ENCODE measurements at places on chromosomes 6 and 20.

GRCh38 chr6:75926293-75927168, 145.9 kb downstream of the IMPG1 start:
- DNase-seq = no peak

DNA sequence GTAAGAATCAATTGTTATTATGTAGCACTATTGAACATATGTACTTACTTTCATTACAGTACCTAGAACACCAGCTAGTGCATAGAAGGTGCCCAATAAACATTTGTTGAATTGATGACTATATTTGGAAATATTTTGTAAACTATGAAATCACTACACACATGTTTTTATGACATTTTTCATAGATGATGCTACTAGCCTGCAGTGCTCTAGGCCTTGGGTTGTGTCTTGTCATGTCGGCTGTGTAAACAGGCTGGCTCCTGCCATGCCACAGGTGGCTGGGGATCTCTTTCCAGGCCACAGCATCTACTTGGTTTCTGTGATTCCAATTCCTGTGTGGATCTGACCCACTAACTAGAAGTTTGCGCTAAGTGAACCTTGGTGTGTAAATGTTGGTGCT, 43.3 kb upstream of the EDN1 start:
- no peak for DNase-seq

DNA sequence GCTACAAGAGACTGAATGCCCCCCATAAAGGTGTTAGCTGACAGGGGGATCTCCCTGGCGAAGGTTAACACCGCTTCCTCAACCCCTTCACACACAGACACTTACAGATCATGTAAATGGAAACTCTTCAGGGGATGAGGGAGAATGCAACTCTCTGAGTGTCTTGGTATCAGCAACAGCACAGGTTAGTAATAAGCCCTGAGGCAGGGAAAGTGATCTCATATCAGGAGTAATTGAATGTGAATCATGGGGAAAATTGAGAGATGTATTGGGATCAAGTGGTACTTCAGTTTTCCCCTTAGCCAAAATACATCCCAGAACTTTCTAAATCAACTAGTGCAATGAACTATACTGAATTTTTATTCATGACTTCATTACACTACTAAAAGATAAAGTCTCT, 23.8 kb downstream of the OR2J3 start:
- no peak for DNase-seq

- no peak for DNase-seq
Observed at GRCh38 chr6:164037171-164037870, 622.8 kb downstream of the QKI start.

DNA sequence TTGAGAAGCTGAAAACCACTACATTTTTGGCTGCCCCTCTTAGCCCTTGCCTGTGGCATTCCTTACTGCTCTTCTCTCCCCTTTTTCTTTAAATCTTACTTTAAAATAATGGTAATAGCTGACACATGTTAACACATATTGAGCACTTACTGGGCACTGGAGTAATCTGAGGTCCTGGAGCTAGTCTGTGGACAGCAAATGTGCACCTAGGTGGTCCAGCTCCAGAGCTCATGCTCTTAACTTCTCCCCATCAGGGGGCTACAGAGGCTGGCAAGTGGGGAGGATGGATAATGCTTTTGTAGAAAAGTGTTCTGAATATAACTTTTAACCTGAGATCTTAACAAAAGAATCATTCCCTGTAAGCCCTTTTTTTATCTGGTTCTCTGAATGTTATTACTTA, 74.8 kb downstream of the ADGRB3 start:
- DNase-seq = no peak

DNA sequence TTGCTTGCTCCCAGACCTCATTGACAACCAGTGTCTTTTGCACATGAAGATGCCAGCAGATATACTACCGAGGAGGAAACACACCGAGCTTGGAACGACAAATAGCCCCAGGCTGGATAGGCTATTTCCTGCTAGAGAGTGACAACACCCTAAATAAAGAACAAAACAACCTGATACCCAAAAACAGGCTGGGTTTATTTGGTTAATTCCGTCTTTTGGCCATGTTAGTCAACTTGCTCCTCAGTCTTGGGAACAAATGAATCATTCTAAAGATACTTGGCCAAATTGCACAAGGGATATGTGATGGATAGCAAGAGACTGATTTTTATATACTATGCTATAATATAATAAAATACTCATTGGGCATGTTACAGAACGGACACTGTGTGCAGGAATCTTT, 11.5 kb upstream of the MUC22 start:
- no peak for DNase-seq

- no peak for DNase-seq
Observed at GRCh38 chr20:57893366-57893999, 183.7 kb upstream of the PMEPA1 start.

DNA sequence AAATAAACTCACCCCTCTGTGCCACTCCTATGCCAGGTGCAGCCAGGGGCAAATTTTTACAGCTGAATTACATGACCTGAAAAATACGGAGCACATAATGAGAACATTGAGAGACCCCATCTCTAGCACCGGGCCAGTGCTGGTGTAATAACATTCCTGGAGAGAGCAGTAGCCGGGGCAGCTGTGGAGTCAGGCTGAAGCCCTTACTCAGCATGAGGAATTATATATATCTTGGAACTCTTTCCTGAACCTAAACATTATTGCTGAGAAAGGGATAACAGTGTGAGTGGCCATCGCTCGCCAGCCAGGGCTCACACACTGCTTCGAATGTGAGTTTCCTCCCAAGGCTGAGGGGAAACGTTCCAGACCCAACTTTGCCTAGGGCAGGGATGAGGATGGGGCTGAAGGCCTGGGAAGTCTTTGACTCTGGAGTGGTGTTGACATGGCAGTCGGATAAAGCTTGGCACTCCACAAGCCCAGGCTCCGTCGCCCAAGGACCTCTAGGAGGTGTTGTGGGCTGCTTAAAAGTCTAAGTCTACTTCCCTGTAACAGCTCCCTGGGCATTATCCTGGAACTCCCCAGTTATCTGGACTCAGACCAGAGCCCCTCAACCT, 269.8 kb downstream of the CDC5L start:
- no peak for DNase-seq

GRCh38 chr6:167739721-167740475, 86.8 kb upstream of the AFDN start:
- DNase-seq = no peak

- DNase-seq = no peak
Observed at GRCh38 chr6:138422861-138423260, 18.8 kb downstream of the HEBP2 start.

- no peak for DNase-seq
Observed at GRCh38 chr6:111838749-111839484, 34.3 kb downstream of the FYN start.

GRCh38 chr6:138537106-138537505, 37.8 kb upstream of the NHSL1 start:
- no peak for DNase-seq

DNA sequence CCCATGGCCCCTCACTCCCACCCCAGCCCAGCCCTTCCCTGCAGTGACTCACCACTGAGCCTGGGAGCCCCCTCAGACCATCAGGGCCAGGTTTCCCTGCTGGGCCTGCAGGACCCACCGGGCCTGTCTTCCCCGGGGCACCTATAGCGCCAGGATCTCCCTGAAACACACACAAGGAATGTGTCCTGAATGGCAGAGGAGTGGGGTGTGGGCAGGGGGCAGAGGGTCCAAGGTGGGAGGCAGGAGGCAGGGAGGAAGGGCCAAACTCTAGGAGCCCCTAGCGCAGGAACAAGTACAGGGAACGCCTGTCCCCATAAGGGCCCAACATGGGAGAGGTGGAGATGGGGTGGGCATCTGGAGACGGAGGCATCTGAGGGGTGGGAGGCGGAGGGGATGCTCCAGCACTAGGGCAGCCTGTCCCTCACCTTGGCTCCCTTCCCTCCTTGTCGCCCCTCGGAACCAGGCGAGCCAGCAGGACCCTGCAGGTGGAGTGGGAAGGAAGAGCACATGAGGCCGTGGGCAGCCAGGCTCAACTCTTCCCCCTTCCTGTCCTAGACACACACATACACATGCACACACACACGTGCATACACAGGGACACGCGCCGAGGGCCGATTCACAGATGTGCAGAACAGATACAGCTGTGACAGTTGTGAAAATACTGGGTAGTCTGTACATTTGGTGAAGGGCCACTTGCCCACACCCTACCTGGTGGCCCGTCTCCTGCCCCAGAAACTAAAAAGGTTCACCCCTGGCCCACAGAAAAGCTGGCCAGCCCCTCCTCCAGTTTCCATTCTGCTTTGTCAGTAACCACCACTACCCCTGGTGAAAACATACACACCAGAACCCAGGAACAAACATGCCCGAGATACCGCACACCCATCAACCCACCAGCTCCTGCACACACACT, 24.6 kb downstream of the COL11A2 start:
- DNase-seq = no peak

DNA sequence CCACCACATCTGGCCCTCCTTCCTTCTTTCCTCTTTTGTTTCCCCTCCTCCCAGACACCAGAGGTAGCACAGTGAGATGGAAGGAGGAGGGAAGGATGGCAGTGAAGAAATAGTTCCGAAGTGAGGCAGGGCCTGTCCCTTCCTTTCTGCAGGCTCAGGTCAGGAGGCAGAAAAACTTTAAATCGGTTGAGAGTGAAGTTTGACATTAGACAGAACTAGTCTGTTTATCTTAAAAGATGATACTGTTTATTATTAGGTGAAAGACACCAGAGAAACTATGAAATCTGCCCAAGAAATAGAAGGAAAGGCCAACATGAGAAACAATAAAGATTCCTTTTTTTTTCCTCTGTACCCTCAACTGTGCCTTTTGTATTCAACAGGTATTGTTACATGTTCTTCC, 670.3 kb downstream of the UTRN start:
- DNase-seq = no peak

DNA sequence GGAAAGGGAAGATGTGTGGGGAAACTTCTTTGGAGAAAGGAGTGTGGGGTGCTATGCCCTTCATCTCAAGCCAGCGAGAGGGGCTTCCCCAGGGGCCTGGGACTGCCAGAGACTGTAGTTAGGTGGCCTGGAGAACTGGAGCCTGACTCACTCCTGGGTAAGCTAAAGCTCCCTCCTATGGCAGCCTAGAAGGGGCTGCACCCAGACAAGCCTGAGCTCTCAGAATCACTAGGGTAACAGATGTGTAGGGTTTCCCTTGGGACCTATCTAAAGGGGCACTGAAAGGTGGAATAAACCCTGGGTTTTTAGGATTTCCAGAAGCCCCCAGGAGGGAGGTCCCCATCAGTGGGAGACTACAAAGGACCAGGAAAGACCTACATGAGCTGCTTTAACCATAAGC, 1.6 kb upstream of the ARMC2 start:
- no peak for DNase-seq

- no peak for DNase-seq
Observed at GRCh38 chr6:121865811-121866210, 430.4 kb downstream of the GJA1 start.

- DNase-seq = peak; percentile 12
Observed at GRCh38 chr6:32785781-32786533, 22.6 kb upstream of the HLA-DQB2 start.

- no peak for DNase-seq
Observed at GRCh38 chr20:34791289-34792020, 34.0 kb downstream of the NCOA6 start.

- DNase-seq = no peak
Observed at GRCh38 chr6:48641544-48641943, 530.5 kb upstream of the PTCHD4 start.

DNA sequence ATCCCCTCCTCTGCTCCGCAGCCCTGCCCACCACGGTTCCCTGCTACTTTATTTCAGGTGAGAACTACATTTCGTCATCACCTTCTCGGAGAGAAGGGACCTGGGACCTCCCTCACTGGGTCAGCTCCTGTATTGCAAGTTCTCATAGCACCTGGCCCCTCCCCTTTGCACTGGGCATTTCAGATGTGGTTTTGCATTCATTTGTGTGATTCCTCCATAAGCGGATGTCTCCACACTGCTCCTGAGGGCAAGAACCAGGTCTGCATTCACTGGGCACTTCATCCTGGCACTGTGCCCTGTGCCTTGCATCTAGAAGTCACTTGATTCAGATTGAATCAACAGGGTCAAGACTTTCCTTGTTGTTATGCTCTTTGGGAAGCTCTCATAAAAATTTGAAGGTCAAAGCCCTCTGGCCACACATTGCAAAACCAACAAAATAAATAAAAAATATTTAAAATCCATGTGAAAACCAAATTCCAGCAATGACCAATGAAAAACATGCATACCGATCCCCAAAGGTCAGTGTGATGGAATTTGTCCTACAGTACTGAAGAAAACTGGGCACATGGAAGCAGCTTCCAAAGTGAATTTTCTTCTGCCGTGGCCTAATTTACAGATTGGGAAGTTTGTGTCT, 89.1 kb upstream of the F13A1 start:
- DNase-seq = no peak

DNA sequence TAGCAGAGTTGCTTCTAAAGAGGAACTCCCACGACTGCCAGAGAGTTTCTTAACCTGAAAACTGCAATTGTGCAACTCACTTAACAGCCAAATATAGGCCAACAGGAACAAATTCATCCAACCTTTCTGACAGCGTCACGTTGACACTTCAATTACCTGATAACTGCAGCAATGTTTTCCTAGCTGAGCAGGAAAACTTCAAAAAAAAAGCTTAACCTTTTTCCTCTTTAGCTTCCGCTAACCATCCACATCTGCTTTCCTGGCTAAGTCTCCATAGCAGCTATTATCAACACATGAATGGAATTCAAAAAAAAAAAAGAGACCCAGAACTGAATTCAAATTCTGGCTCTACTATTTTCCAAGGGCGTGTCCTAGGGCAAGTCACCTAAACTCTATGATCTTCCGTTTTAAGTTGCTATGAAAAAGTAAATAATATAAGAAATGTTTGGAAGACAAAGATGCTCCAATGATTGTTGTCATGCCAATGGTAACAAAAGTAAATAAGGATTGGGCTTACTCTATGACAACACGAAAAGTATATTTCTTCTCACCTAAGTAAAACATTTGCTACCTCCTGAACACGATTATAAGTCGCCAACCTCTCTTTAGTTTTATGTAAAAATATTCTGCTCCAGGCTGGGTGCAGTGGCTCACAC, 524.6 kb upstream of the JARID2 start:
- no peak for DNase-seq

GRCh38 chr6:20197251-20197650, 15.0 kb downstream of the MBOAT1 start:
- DNase-seq = no peak

DNA sequence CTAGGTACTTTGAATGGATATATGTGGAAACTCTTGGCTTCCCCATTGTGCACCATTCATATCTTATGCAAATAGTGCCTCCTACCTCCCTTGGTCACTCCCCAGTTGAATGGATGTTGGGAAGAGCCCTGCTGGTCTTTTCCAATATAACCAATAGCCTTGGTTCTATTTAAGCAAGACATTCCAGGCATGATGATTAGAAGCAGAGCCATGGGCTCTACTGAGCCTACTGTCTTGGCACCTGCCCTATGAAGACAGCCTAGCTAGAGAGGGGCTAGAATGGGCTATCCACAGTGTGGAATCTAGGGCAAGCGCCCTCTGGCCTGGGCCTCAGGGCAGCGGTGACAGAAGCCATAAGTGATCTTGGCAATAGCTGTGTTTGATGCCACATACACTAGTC, 15.6 kb downstream of the SLC17A1 start:
- no peak for DNase-seq

- no peak for DNase-seq
Observed at GRCh38 chr20:18774207-18774606, 39.4 kb upstream of the SCP2D1 start.
